Myocyte (in vitro differentiated cells): ENCODE measurements at places on chromosomes 6 and 20. TPM values are rescaled to one million over a fixed set of nuclear protein-coding genes. Genes with fewer than 3 reads are reported as not detected.
A peak's percentile ranks its signal among the peaks of the same experiment; 100 is the strongest.

GRCh38 chr20:4781637-4782377 lies 60.1 kb downstream of the PRND start:
- DNase-seq = no peak

- no peak for DNase-seq
These were observed 336.4 kb upstream of the OPRM1 start for GRCh38 chr6:153702671-153703070.

- no peak for DNase-seq
These were observed 149.1 kb downstream of the LMBRD1 start for GRCh38 chr6:69647726-69648125.

- DNase-seq = peak; percentile 42
These were observed 608.1 kb downstream of the QKI start for GRCh38 chr6:164022632-164023031.

- DNase-seq = peak; percentile 38
These were observed 427.3 kb upstream of the CITED2 start for GRCh38 chr6:139801571-139802321.

DNA sequence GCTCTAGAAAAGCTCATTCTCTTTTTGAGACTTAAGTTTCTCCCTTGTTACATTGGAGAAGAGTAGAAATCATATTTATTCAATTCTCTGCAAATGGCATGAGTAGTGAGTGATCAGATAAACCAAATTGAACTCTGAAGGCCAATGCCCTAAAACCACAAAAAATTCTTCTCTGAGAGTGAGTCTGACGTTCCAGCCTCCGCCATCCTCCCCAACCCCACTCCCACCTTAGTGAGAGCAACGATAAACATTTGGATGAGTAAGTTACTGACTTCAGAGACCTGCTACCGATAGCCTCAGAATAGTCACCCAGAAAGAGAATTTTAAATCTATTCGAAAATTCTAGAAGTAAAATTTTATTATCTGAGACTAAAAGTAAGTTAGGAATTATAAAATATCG lies 94.6 kb downstream of the TFAP2A start:
- no peak for DNase-seq

GRCh38 chr20:61352346-61353260 lies 100.5 kb downstream of the CDH4 start:
- DNase-seq = no peak

DNA sequence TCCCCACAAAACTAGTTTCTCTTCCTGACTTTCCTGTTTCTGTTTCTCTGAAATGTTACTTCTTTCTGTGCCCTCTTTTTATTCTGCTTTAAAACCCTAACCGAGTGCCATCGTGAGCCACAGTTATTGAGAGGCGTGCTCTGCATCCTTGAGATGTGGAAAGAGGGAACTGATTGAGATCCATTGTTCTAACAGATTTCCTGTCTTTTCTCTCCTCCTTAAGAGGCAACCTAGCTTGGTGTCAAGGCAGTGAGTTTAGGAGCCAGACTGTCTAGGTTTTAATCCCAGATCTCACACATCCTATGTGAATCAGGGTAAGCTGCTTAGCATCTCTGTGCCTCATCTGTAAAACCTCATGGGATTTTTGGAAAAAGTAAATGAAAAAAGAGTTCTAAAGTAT lies 57.5 kb downstream of the SNX9 start:
- DNase-seq = no peak

- DNase-seq = no peak
These were observed 233.6 kb upstream of the SOX4 start for GRCh38 chr6:21359926-21360325.

GRCh38 chr6:114389111-114389510 lies 46.3 kb upstream of the HS3ST5 start:
- no peak for DNase-seq

DNA sequence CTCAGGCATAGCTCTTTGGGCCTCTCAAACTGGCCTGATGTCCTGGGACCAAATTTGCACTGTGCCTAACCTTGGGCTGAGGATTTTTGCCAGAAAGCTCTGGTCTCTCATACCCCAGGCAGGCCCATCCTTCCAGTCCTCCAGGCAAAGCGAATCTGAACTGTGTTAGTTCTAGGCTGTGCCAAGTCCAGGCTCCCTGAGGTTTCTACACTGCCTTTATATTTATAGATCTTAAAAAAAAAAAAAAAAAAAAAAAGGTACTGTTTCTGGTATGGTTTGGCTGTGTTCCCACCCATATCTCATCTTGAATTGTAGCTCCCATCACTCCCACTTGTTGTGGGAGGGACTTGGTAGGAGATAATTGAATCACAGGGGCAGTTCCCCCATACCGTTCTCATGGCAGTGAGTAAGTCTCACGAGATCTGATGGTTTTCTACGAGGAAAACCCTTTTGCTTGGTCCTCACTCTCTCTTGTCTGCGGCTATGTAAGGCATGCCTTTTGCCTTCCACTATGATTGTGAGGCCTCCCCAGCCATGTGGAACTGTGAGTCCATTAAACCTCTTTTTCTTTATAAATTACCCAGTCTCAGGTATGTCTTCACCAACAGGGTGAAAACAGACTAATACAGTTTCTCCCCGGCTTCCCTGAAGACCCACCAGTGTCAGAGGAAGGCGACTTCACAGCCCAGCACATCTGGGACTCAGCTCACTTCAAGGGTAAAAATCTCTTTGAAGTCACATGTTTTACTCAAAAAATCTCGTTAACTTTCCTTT lies 39.0 kb upstream of the TBXT start:
- no peak for DNase-seq

GRCh38 chr6:53815381-53816119 lies 20.7 kb downstream of the LRRC1 start:
- DNase-seq = peak; percentile 13

DNA sequence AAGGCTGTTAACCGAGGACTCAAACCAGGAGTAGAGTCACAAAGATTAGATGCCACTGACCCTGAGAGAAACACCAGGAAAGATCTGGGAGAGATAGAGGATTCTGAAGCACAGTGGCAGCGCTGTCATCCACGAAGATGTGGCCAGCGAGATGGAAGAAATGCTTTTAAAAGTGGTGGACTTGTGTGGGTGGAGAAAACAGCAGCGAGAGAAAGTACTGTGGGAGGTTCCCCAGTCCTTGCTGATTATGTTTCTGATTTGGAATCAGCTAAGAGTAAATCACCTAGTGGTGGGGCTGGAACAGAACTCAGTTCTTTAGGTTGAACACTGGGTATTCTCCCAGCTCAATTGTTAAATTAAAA lies 435 bp upstream of the ZNF322 start:
- DNase-seq = no peak

- DNase-seq = no peak
These were observed 973.6 kb downstream of the EYS start for GRCh38 chr6:64733433-64733832.

- no peak for DNase-seq
These were observed 29.8 kb upstream of the NEDD9 start for GRCh38 chr6:11262242-11262641.

ADIG gene
- not detected in 2 replicates for total RNA-seq

PTCHD4 gene
- 19.2 and 26.4 TPM in 2 replicates for total RNA-seq

GSTA1 gene
- total RNA-seq = not detected in 2 replicates

BPIFB2 gene
- total RNA-seq = not detected in 2 replicates

NMBR gene
- total RNA-seq = not detected in 2 replicates

MRPS26 gene
- total RNA-seq = 51.2 and 56.8 TPM in 2 replicates

INSM1 gene
- not detected in 2 replicates for total RNA-seq
